ENCODE measurements at places on chromosomes 13 and 19. TPM values are rescaled to one million over a fixed set of nuclear protein-coding genes. Genes with fewer than 3 reads are reported as not detected.
A peak's percentile ranks its signal among the peaks of the same experiment; 100 is the strongest.

GRCh38 chr13:31846182-31846938, 107.0 kb downstream of the RXFP2 start:
- DNase-seq, result peak; percentile 96
- H3K36me3 ChIP-seq, result no peaks in the 10 kb centered on the region
- H3K27ac ChIP-seq, result peak overlapping the region; percentile 87
- peaks cover 40% of the 10 kb centered on the region for H3K27me3 ChIP-seq
- peaks cover 3% of the 10 kb centered on the region for H3K4me1 ChIP-seq
- H3K4me3 ChIP-seq, result peak overlapping the region; percentile 84

- no peaks in the 10 kb centered on the region for H3K36me3 ChIP-seq
- no peaks in the 10 kb centered on the region for H3K4me1 ChIP-seq
- no peak overlapping the region for H3K27ac ChIP-seq
- H3K4me3 ChIP-seq, result no peak overlapping the region
- H3K27me3 ChIP-seq, result no peaks in the 10 kb centered on the region
Measured at GRCh38 chr13:66492479-66492878, 737.7 kb downstream of the PCDH9 start.

Gene CRX
- total RNA-seq, result not detected

- no peak for DNase-seq
- H3K4me3 ChIP-seq, result no peak overlapping the region
- peaks cover 6% of the 10 kb centered on the region for H3K4me1 ChIP-seq
- peaks cover 12% of the 10 kb centered on the region for H3K36me3 ChIP-seq
- no peaks in the 10 kb centered on the region for H3K27me3 ChIP-seq
- H3K27ac ChIP-seq, result no peak overlapping the region
Measured at GRCh38 chr19:39318690-39319089, 2.0 kb downstream of the LRFN1 start.

GRCh38 chr13:38223089-38223488, 126.6 kb upstream of the UFM1 start:
- no peak overlapping the region for H3K4me3 ChIP-seq
- peak; percentile 36 for DNase-seq
- H3K27ac ChIP-seq, result no peak overlapping the region
- H3K36me3 ChIP-seq, result no peaks in the 10 kb centered on the region
- no peaks in the 10 kb centered on the region for H3K4me1 ChIP-seq

DNA sequence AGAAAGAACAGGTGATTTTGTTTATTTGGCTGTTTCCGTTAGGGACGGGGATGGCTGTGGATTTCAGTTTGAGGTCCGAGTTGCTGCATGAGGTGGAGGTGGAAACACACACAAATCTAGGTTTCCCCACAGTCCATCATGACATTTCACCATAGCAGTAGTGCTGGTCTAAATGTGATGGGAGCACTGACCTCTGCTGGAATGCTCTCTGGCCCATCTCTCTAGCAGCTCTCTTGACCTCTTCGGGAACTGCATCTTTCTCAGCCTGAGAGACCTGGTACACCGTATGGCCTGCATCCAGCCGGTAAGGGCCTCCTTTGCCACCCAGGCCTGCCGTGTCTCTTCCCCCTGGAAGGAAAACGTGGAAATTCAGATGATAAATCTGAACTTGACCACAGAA, 154.0 kb downstream of the RGCC start:
- DNase-seq, result no peak
- no peaks in the 10 kb centered on the region for H3K36me3 ChIP-seq
- H3K27ac ChIP-seq, result peak overlapping the region; percentile 89
- peaks cover 14% of the 10 kb centered on the region for H3K4me1 ChIP-seq
- H3K27me3 ChIP-seq, result no peaks in the 10 kb centered on the region

DNA sequence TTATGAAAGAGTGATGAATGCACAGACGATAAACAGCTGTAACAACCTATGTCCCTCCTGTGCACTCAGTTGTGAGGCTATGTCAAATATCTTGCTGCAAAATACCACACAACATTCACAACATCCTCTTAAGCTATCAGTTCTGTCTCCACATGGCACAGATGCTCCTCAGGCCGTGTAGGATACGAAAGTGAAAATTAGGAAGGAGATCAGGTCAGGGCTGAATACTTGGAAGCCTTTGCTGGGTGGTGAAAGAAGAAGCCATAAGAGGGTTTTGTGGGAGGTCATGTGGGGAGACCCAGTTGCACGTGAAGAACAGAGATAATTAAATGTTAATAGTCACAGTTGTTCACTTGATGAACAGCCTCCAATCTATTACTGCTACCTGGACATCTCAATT, 58.9 kb downstream of the RXFP2 start:
- no peak overlapping the region for H3K27ac ChIP-seq
- no peak for DNase-seq
- H3K4me3 ChIP-seq, result no peak overlapping the region
- H3K27me3 ChIP-seq, result no peaks in the 10 kb centered on the region
- H3K4me1 ChIP-seq, result no peaks in the 10 kb centered on the region
- no peaks in the 10 kb centered on the region for H3K36me3 ChIP-seq

DNA sequence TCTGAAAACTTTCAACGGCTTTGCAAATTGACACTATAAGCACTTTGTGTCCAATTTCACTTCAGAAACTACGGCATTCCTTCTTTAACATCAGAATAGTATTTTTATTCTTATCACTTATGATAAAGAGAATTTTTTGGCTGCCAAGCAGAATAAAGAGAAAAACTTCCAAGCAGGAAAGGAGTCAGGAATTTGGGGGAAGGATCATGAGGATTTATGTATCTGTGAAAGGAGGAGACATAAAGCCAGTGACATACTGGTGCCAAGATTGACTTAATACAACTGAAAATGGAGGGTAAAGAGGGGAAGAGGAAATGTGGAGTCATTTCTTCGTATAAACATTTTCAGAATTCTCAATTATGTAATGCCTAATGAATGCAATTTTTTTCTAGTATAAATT, 94.7 kb downstream of the RBM26 start:
- H3K27ac ChIP-seq, result no peak overlapping the region
- H3K4me1 ChIP-seq, result peaks cover 17% of the 10 kb centered on the region
- H3K27me3 ChIP-seq, result no peaks in the 10 kb centered on the region
- DNase-seq, result peak; percentile 83

- no peak for DNase-seq
- no peaks in the 10 kb centered on the region for H3K4me1 ChIP-seq
- no peak overlapping the region for H3K27ac ChIP-seq
- H3K4me3 ChIP-seq, result no peak overlapping the region
Measured at GRCh38 chr19:16265205-16265604, 59.4 kb upstream of the KLF2 start.

Gene MARK4
- total RNA-seq, result 47.0 TPM

- no peaks in the 10 kb centered on the region for H3K36me3 ChIP-seq
- no peak overlapping the region for H3K27ac ChIP-seq
- no peak overlapping the region for H3K4me3 ChIP-seq
- peak; percentile 37 for DNase-seq
Measured at GRCh38 chr13:80386592-80386991, 45.7 kb upstream of the SPRY2 start.

GRCh38 chr19:8321067-8321985, at the start of the genes NDUFA7 and RPS28:
Gene NDUFA7, minus strand, starts transcription at chr19:8321375. Its CDS starts 17 bp downstream, at chr19:8321358.
Gene RPS28, plus strand, starts transcription at chr19:8321496. Its CDS starts 35 bp downstream, at chr19:8321531.
- peak within 1 kb of the TSS; percentile 84 for H3K4me3 ChIP-seq
- H3K4me1 ChIP-seq, result peaks cover 21% of the 10 kb centered on the region

Gene WDR88
- not detected for total RNA-seq

Gene CYP2F1
- total RNA-seq, result 16.4 TPM

- DNase-seq, result no peak
- no peak overlapping the region for H3K4me3 ChIP-seq
- H3K27me3 ChIP-seq, result no peaks in the 10 kb centered on the region
- no peak overlapping the region for H3K27ac ChIP-seq
Measured at GRCh38 chr13:44938854-44939253, 50.4 kb downstream of the NUFIP1 start.

DNA sequence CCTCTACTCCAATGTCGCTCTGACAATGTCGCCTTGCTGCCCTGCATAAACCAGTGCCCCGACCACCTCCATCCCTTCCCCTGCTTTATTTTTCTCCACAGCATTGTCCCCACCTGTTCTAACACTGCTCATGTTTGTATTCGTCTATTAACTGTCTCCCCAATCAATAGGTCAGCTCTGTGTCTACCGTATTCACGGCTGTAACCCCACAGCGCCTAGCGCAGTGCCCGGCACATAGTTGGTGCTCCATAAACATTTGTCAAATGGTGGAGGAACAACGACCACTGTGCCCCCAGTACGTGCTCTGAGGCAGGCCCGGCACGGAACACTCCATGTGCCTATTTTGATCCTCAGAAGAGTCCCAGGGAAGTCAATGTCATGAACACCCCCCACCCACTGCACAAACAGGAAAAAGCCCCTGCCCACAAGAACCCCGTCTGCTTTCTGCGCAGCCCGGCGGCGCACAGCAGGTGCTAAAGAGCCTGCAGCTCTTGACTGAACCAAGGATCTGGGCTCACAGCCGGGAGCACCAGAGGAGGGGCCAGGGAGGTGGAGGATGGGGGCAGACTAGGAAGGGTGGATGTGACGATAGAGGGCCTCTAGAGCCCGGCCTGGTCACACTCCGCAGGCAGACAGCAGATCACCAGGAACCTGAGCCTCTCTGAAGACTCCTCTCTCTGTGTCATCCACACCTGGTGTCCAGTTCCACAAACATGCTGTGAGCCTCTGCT, 1.8 kb upstream of the CEACAM16 start:
- H3K27me3 ChIP-seq, result no peaks in the 10 kb centered on the region
- no peak for DNase-seq
- H3K27ac ChIP-seq, result no peak overlapping the region
- peaks cover 3% of the 10 kb centered on the region for H3K4me1 ChIP-seq

Gene KLK12
- 14.4 TPM for total RNA-seq

- H3K36me3 ChIP-seq, result peaks cover 29% of the 10 kb centered on the region
- H3K27ac ChIP-seq, result no peak overlapping the region
- H3K4me1 ChIP-seq, result peaks cover 17% of the 10 kb centered on the region
- H3K27me3 ChIP-seq, result no peaks in the 10 kb centered on the region
Measured at GRCh38 chr19:13071444-13072187, 31.0 kb downstream of the LYL1 start.

GRCh38 chr13:71830736-71831135, 36.3 kb downstream of the DACH1 start:
- DNase-seq, result no peak
- H3K4me3 ChIP-seq, result no peak overlapping the region
- no peaks in the 10 kb centered on the region for H3K4me1 ChIP-seq
- no peak overlapping the region for H3K27ac ChIP-seq
- no peaks in the 10 kb centered on the region for H3K36me3 ChIP-seq

Gene FFAR1
- 0.49 TPM for total RNA-seq
